HT-29 (cell line): ENCODE measurements at places on chromosomes 4 and X.

DNA sequence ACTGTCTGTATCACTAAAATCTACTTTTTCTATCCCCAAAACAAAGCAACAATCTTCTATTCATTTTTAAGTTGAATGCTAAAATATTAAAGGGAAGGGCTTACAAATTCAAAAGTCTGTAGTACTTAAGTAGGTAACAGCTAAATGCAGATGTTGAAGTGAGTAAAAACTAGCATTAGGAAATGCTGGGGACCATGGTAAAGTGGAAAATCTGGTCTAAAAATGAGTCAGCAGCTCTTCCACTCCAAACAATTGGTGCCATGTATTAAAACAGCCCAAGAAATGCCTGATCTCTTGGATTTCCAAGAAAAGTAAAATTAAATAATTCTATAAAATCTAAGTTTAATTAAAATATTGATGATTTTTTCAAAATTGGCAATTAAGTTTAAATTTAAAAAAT is 73.3 kb upstream of the PPP3CA start:
- DNase-seq: no peak

DNA sequence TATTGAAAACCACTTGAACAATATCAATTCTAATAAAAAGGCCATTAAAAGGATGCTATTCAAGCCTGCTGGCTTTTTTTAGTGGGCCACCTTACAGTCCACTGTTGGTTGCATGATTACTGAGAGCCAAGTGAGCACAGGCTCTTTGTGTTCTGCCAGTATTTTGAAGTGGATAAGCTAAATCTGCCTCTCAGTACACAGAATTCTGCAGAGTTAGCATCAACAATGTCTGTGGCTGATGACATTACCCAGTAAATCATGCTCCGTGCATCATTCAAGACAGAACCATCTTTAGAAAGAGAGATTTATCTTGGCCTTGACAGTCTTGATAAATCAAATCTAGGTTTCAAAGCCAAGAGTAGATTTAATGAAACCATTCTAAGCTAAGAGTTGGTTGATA is 119.0 kb upstream of the GNPDA2 start:
- DNase-seq: no peak

DNA sequence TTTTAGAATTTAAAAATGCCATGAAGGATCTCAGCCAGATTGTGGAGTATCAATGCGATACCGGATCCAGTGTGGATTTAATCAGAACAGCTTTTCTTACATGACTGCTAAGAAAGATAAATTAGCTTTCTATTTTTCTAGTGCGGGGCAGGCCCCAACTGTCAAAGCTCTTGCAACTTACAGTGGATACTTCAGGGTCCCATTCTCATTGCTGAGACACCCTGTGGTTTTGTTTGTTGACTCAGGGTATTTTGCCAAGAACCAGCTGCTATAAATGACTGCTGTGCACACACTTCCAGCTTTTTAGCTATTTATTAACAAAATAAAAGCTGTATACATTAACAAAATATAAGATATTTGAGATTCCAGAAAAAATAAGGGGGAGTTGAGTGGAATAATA is 166.4 kb downstream of the DCLK2 start:
- DNase-seq: no peak

- DNase-seq: no peak
These were observed 94.6 kb downstream of the COX18 start for GRCh38 chr4:72974694-72975487.

DNA sequence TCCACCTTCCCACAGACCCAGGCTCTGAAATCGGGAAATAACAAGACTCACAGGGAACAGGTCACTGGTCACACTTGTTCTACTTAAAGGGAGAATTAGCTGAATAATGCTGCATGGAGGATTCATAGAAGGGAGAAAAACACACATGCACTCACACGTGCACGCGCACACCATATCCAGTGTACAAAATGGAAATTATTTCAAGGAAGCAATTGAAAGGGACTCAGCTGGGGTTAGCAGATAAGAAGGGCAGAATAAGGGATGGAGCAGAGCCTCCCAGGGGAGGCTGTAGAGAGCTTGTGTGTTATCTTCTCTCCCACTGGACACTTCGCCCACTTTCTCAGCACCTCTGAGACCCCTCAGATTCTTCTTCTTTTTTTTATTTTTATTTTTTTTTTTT is 10.3 kb downstream of the GABRQ start:
- no peak for DNase-seq
